Stimulated activated CD8-positive, alpha-beta memory T cell treated with anti-CD3 and anti-CD28 coated beads, Interleukin-2, amount 100 ng/mL, for 48 hours (primary cell): ENCODE measurements at places on chromosomes 4 and X.

GRCh38 chr4:102444752-102445151 is 56.4 kb upstream of the NFKB1 start:
- DNase-seq = no peak

- DNase-seq = no peak
Observed at GRCh38 chr4:40722576-40723161, 27.1 kb upstream of the NSUN7 start.

- no peak for DNase-seq
Observed at GRCh38 chrX:97909245-97909644, 1025.5 kb downstream of the RPA4 start.

- no peak for DNase-seq
Observed at GRCh38 chrX:11273544-11273943, 19.7 kb upstream of the AMELX start.

DNA sequence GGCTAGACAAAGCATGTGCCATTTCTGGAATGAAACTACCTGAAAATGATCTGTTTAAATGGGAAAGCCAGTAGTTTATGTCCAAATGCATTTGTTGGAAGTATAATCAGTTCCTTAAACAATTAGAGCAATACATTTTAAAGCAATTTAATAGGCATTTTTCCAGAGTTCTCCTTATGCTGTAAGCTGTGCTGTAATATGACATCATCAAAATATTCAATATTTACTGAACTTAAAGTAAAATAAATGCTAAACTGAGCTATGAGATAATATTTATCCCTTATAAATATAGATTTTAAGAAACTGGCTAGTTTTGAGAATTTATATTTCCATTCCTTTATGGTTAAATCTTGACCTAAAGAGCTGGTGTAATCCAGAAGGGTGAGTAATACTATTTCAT is 7.9 kb downstream of the SLC4A4 start:
- DNase-seq = no peak

GRCh38 chr4:156660465-156660864 is 311.1 kb downstream of the PDGFC start:
- no peak for DNase-seq

- DNase-seq = no peak
Observed at GRCh38 chrX:15299941-15300851, 15.2 kb downstream of the ASB11 start.

DNA sequence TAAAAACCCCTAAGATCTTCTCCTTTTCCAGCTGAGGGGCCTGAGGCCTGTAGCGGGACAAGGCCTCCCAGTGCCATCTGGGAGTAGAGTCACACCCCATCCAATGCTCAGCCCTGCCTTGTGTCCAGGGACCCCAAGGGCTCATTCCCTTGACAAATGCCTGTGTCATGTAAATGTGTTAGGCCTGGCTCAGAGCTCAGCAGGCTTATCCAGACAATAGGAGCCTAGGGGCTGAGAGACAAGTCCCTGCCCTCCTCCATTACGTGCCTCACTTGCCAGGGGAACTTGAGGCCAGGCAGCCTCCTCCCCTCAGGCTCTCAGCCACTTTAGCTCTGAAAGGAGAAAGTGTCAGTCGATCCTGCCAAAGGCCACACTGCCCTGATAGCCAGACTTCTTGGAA is 166.8 kb upstream of the MAMLD1 start:
- no peak for DNase-seq

- no peak for DNase-seq
Observed at GRCh38 chr4:27666943-27667342, 806.3 kb downstream of the STIM2 start.

DNA sequence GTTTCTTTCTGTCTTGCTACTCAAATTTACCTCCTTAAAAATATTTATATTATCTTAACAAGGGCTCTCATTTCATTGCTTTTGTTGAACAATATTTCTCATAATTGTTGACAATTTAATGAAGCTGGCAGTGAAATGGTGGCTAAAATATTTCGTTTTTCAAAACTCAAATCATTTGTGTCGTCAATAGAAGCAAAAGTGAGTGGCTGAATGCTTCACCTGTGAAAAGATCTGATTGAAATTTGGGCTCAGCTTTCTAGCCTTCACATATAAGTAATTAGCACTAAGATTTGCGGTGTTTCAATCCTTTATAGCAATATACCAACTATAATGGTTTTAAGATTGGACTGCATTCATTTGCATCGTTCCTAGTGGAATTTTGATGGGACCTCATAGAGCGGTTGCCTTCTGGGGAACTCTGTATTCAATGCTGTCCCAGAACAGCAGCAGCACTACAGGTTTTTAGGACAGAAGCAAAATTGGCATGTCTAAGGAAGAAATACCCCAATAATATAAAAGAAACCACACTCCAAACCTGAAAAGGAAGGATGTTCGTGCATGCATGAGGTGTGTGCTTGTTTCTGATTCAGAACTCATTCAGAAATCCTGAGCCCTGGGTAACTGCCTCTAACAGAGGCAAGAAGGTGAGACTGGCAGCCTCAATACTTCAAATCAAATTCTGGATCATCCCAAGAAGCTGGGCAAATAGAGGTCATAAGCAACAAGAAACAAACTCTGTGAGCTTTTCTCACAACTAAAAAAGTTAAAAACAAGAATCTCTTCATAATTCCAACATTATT is 2.5 kb downstream of the CXCL1 start:
- DNase-seq = no peak

- no peak for DNase-seq
Observed at GRCh38 chr4:175229154-175229553, 311.0 kb downstream of the ADAM29 start.

DNA sequence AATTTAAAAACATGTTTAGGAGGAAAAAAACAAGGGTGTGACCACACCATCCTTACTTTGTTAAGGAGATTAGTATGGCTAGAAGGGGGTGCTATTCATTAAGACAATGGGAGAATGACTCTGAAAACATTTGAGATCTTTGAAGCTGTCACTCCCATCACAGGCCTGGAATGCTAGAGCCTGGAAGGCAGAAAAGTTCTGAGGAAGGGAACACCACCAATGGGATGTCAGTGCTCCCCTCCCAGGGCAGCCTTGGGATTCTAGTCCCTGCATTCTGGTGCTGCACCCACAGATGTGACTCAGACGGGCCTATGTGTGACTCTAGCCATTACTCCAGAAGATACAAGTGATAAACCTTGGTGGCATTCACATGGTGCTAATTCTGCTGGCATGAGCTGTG is 162.2 kb upstream of the ANXA10 start:
- no peak for DNase-seq

GRCh38 chr4:23991444-23991843 is 101.6 kb upstream of the PPARGC1A start:
- DNase-seq = no peak

DNA sequence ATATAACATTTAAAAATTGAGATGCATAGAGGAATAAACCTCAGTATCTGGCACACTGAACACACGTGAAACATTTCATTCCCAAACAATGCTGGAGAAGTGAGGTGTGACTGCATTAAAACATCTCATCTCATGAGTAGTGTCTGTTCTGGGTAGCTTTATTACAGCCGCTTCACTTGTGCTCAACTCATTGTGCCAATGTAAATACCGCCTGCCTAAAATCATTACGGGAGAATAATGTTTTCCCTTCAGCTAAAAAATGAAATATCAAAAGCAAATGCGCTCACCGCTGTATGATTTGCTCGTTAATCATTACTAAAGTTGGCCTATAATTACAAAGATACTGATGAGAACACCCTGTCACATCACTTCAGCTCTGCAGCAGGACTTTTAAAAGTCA is 110.2 kb upstream of the PRPS2 start:
- no peak for DNase-seq

- no peak for DNase-seq
Observed at GRCh38 chr4:120733968-120734367, 188.6 kb downstream of the PRDM5 start.

- no peak for DNase-seq
Observed at GRCh38 chrX:17744896-17745523, 7.7 kb downstream of the SCML1 start.

DNA sequence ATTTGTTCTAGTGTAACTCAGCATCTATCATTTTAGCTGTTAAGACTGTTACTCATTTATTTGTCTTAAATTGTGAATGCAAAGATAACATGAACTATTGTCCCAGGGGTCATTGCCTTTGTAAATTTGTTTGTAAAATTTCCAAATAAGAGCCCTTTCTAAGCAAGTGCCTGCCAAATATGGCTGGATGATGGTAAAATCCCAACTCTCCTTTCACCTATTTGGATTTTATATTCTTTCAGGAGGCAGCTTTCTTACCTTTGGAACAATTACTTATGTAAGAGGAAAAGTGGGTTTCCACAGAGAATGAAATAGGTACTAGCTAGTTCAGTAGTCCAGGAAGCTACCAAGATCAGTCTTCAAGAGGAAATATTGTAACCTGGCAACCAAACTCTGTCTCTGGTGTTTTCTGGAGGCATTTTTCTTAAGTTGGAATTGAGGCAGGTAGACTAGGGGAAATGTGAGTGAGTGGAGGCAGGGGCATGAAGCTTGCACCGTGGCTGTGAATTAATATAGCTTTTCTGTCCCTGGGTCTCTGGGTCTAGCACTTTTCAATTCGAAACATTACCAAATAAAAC is 363.0 kb upstream of the ZCCHC13 start:
- no peak for DNase-seq

DNA sequence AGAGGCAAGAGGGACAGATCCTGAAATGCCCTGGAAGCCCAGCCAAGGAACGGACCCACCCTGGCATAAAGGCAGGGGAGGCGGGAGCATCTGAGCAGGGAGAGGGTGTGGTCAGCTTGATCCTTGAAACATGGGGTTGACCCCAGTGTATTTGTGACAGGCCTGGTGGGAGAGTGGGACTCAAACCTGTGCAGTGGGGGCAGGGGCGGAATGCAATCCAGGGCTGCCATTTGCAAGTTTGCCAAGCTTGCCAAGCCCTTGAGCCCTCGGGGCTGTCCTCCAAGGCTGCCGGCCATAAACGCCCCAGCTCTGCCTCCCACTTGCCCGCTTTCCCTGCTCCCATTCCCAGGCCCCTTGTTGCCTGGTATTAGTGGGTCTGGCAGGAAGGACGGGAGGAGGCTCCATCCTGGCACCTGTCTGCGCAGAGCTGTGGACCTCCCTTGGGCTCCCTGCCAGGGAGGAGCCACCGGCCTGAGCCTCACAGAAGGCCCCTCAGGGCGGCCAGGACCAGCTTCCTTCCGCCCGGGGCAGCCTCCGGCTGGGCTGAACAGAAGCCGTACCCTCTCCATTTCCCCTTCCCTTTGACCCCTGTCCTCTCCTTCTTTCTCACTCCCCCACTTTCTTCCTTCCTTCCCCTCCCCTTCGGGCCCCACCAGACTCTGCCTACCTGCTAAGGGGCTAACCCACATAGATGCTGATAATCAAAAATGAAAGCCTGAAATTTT is 661 bp downstream of the S100P start:
- DNase-seq = no peak

DNA sequence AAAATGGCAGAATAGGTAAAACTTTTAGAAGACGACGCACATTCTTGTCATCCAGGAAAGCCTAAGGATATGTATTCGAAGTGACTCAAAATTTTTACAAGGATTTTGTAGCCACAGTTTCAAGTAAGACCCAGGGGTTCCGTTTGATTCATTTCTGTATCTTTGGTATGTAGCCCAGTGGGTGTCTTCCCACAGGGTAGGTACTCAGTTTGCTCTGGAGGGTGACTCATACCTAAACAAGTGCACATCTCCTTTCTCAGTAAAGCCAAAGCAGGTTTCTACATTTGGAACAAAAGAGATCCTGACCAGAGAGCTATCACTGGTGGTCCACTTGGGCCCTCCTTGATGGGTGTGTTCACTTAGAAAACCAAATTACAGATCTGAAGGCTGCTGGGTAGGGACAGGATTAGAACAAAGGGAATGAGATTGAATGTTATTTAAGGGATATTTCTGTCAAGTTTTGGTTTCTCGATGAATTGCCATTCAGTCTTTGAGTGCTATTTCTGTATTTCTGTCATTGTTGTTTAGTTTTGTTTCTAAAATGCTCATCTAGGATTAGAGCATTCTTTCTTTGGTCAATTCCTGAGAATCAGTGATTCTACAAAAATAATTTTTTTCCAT is 56.1 kb downstream of the PLS3 start:
- no peak for DNase-seq

- no peak for DNase-seq
Observed at GRCh38 chr4:56658528-56658927, 22.6 kb downstream of the HOPX start.
